RPMI7951 (cell line): ENCODE measurements at places on chromosomes 6 and 20. TPM values are rescaled to one million over a fixed set of nuclear protein-coding genes. Genes with fewer than 3 reads are reported as not detected.

Gene TCEA2
- total RNA-seq = 28.2 and 34.2 TPM in 2 replicates

Gene KCNB1
- not detected in 2 replicates for total RNA-seq

Gene CCN2
- total RNA-seq = 24.4 and 30.0 TPM in 2 replicates

GRCh38 chr6:54579011-54579410 lies 267.6 kb upstream of the FAM83B start:
- no peak for DNase-seq

- no peak for DNase-seq
Measured at GRCh38 chr6:166998256-166999144, 697 bp upstream of the CEP43 start.

GRCh38 chr6:43827898-43828297 lies 57.9 kb downstream of the VEGFA start:
- no peak for DNase-seq

- DNase-seq = no peak
Measured at GRCh38 chr20:25471020-25471419, 63.5 kb downstream of the GINS1 start.

- DNase-seq = no peak
Measured at GRCh38 chr6:139698526-139699176, 324.2 kb upstream of the CITED2 start.

- no peak for DNase-seq
Measured at GRCh38 chr6:92521553-92521952, 897.8 kb downstream of the EPHA7 start.

- no peak for DNase-seq
Measured at GRCh38 chr6:33445119-33445603, 9.2 kb upstream of the ZBTB9 start.

- DNase-seq = no peak
Measured at GRCh38 chr6:2468601-2468955, 223.2 kb upstream of the GMDS start.

- no peak for DNase-seq
Measured at GRCh38 chr6:10484912-10485311, 36.2 kb upstream of the GCNT2 start.
